ENCODE measurements at places on chromosomes 11 and 22. TPM values are rescaled to one million over a fixed set of nuclear protein-coding genes. Genes with fewer than 3 reads are reported as not detected.
A peak's percentile ranks its signal among the peaks of the same experiment; 100 is the strongest.

The APLNR gene
- total RNA-seq: not detected

The CARD16 gene
- total RNA-seq: not detected

The CCDC116 gene
- 0.66 TPM for total RNA-seq

The SNX32 gene
- not detected for total RNA-seq

The ELFN2 gene
- total RNA-seq: 45.4 TPM

The LIF gene
- 75.4 TPM for total RNA-seq

The MMP8 gene
- not detected for total RNA-seq

The OR51E2 gene
- not detected for total RNA-seq

The APOA5 gene
- total RNA-seq: 0.12 TPM

GRCh38 chr22:38034278-38034882 lies 22.8 kb upstream of the PICK1 start:
- peak overlapping the region; percentile 90 for H3K27ac ChIP-seq
- H3K4me1 ChIP-seq: peaks cover 23% of the 10 kb centered on the region

- no peak overlapping the region for H3K27ac ChIP-seq
- peaks cover 41% of the 10 kb centered on the region for H3K4me1 ChIP-seq
- H3K27me3 ChIP-seq: no peaks in the 10 kb centered on the region
- no peak for DNase-seq
- H3K36me3 ChIP-seq: no peaks in the 10 kb centered on the region
- no peak overlapping the region for H3K4me3 ChIP-seq
These were observed 88.3 kb downstream of the C22orf31 start for GRCh38 chr22:28973352-28973751.

- DNase-seq: peak; percentile 51
- no peaks in the 10 kb centered on the region for H3K36me3 ChIP-seq
- H3K4me1 ChIP-seq: peaks cover 48% of the 10 kb centered on the region
- peak overlapping the region; percentile 97 for H3K27ac ChIP-seq
These were observed 128.6 kb upstream of the FGF3 start for GRCh38 chr11:69947793-69948255.

GRCh38 chr22:27973846-27974245 lies 54.8 kb upstream of the PITPNB start:
- no peak overlapping the region for H3K4me3 ChIP-seq
- H3K27ac ChIP-seq: no peak overlapping the region
- no peaks in the 10 kb centered on the region for H3K36me3 ChIP-seq
- peaks cover 5% of the 10 kb centered on the region for H3K4me1 ChIP-seq

DNA sequence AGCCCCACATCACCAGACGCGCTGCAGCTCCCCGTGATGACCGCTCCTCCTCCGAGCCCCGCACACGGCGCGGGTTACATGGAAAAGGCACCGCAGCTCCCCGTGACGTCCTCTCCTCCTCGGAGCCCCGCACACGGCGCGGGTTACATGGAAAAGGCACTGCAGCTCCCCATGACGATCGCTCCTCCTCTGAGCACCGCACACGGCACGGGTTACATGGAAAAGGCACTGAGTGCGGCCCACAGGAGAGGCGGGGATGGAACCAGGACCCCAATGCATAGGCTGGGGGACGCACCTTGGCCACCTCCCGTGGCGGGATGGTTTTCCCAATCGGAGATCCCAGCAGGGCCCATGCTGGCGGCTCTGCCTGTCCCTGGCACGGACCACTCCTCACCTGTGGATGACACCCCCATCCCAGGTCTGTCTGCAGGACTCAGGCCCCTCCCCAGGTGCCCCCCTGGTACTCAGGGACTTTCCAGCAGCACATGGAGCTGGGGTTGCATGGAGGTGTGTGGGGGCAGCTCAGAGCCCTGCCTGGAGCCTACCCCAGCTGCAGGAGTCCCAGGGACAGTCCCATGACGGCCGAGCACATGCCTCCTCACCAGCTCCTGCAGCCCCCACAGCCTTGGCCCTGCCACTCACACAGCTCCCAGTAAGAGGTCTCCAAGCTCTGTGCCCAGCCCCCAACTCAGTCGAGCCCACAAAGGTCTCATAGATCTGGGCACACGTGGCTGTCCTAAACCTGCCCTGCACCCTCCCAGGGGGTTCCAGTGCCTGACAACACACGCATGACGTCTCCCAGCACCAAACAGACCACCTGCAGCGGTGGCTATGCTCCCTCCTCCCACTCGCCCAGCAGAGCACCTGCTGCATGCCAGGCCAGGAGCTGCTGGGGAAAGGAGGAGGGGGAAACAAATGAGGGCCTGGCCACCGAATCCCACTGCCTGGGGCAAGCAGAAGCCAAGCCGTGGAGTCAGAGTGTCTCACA lies 166.6 kb downstream of the BRD1 start:
- H3K4me3 ChIP-seq: no peak overlapping the region
- no peaks in the 10 kb centered on the region for H3K36me3 ChIP-seq
- H3K27me3 ChIP-seq: 0 out of 2 replicates have a peak, but pooled peaks cover 10% of the 10 kb centered on the region
- H3K27ac ChIP-seq: no peak overlapping the region

DNA sequence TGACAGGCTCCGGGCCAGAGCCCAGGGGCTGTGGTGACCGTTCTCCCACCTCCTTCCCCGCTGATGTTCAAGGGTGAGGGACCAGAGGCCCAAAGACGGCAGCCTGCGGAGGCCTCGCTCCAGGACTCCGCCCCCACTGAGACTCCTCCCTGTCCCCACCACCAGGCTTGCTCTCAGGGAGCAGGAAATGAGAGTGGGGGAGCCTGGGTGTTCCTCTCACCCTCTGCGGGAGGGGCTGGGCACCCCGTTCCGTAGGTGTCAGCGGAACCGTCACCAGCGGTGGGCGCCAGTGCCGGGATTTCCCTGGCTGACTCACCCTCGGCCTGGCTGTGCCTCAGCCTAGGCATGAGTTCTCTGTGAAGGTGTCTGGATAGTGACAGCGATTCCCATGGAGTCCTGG lies 15.7 kb downstream of the DAGLA start:
- peak overlapping the region; percentile 33 for H3K4me3 ChIP-seq
- no peaks in the 10 kb centered on the region for H3K27me3 ChIP-seq
- DNase-seq: no peak
- H3K4me1 ChIP-seq: peaks cover 65% of the 10 kb centered on the region

GRCh38 chr11:93519179-93519578 lies 24.0 kb downstream of the SMCO4 start:
- DNase-seq: no peak
- no peak overlapping the region for H3K27ac ChIP-seq
- no peak overlapping the region for H3K4me3 ChIP-seq
- H3K36me3 ChIP-seq: no peaks in the 10 kb centered on the region

DNA sequence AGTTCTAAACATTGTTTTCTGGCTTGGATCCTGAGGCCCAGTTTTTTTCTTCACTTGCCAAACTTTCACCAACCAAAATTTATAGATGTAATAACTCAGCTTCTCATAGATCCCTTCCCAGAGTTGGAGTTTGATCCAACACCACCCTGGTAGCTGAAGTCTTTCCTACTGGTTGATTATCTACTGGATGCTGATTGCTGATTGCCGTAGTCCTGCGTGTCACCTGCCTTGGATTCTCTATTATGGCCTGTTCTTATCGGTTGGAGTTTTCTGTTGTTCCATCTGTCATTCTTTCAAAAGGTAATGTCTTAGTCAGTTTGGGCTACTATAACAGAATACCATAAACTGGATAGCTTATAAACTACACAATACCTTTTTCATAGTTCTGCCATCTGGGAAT lies 17.3 kb upstream of the OR6X1 start:
- H3K4me3 ChIP-seq: no peak overlapping the region
- H3K27me3 ChIP-seq: no peaks in the 10 kb centered on the region
- H3K36me3 ChIP-seq: no peaks in the 10 kb centered on the region
- no peak overlapping the region for H3K27ac ChIP-seq

DNA sequence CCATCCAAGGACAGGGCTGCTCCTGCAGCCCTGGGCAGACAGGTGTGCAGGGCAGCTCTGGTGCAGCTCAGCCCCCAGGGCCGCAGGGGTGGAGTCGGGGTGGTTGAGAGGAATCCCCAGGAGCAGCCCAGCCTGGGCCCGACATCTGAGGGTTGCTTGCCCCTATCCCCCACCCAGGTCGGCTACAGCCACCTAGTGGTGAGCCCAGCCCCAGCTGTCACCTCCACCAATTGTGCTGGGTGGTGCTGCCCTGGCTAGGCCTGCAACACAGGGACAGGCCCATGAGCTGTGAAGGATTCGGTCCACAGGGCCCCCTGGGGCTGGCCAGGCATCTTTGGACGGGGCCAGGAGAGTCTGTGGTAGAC lies 29.6 kb downstream of the RTN4R start:
- peak; percentile 13 for DNase-seq
- H3K27ac ChIP-seq: no peak overlapping the region
- no peaks in the 10 kb centered on the region for H3K27me3 ChIP-seq
- peaks cover 4% of the 10 kb centered on the region for H3K4me1 ChIP-seq
- no peaks in the 10 kb centered on the region for H3K36me3 ChIP-seq
- no peak overlapping the region for H3K4me3 ChIP-seq

GRCh38 chr11:76209973-76210930 lies 4.0 kb upstream of the WNT11 start:
- peak overlapping the region; percentile 57 for H3K4me3 ChIP-seq
- H3K27me3 ChIP-seq: peaks cover 13% of the 10 kb centered on the region
- peaks cover 42% of the 10 kb centered on the region for H3K4me1 ChIP-seq
- no peak overlapping the region for H3K27ac ChIP-seq
- no peaks in the 10 kb centered on the region for H3K36me3 ChIP-seq

DNA sequence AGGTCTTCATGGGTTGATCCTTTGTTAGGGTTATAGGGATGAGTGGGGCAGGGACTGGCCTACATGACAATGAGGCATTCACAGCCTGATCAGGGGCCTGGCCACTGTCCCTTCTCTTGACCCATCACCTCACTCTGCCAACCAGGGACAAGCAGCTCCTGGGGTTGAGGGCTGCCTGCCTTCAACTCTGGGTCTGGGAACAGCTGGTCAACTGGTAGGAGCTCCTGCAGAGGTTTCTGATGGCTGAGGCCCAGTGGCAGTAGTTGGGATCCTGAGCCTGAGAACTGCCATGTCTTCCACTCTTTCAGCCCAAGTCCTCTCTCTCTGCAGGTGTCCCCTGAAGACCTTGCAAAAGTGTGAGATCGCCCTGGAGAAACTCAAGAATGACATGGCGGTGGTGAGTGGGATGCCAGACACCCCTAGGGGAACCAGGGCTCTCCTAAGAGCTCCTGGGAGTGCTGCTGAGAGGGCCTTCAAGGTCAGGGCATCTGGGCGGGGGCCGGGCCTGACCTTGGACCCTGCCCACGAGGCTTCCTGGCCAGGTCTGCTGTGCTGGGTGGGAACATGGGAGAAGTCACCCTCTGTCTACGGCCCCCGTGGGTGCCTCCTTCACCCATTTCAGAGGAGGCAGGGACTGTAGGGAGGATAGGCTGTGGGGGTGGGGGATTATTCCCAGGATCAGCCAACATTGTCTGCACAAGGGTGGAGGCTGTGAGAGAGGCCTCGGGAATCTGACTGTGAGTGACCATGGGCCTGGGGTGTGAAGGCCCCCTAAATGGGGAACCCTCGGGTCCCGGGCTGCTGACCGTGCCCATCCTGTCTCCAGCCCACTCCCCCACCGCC lies 76.8 kb downstream of the MED15 start:
- no peak overlapping the region for H3K27ac ChIP-seq
- no peak overlapping the region for H3K4me3 ChIP-seq
- peaks cover 21% of the 10 kb centered on the region for H3K36me3 ChIP-seq
- no peaks in the 10 kb centered on the region for H3K4me1 ChIP-seq

DNA sequence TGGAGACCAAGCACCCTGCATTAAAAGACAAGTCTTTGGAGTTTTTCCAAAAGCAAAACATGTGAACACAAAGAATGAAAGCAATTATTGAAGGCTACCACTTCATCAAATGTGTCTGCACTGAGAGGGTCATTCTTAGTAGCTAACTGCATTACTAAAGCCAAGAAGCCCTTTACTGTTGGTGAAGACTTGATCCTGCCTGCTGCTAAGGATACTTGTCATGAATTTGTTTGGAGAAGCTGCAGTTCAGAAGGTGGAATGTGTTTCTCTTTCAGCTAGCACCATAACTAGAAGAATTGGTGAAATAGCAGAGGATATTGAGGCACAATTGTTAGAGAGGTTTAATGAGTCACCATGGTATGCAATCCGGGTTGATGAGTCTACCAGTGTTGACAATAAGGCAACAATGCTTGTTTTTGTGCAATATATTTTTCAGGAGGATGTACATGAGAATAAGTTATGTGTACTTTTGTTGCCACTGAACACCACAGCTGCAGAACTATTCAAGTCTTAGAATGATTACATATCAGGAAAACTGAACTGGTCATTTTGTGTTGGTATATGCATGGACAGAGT lies 457.3 kb upstream of the ISX start:
- no peak for DNase-seq
- no peak overlapping the region for H3K27ac ChIP-seq
- no peak overlapping the region for H3K4me3 ChIP-seq
- H3K4me1 ChIP-seq: no peaks in the 10 kb centered on the region
- no peaks in the 10 kb centered on the region for H3K36me3 ChIP-seq

- no peaks in the 10 kb centered on the region for H3K27me3 ChIP-seq
- H3K4me3 ChIP-seq: no peak overlapping the region
- no peak overlapping the region for H3K27ac ChIP-seq
- no peaks in the 10 kb centered on the region for H3K4me1 ChIP-seq
These were observed 21.0 kb upstream of the OR6X1 start for GRCh38 chr11:123775289-123775688.

DNA sequence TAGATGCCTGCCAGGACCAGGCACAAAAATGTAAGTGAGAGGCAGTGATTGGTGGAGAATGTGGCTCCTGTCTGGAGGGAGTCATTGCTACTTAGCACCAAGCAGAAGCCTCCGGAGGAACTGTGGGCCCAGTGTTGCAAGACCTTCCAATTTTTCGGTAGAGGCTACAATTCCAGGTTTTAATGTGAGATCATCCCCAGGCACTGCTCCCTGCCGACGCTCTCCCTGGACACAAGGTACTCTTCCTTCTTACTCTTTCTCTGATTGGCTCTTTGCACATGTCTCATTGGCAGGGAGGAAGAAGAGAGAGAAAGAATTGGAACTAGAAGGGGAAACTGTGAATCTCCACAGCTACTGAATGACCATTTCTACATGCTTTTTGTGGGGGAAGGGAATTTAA lies 53.7 kb upstream of the EP300 start:
- H3K27me3 ChIP-seq: no peaks in the 10 kb centered on the region
- no peak overlapping the region for H3K27ac ChIP-seq
- H3K4me3 ChIP-seq: no peak overlapping the region

GRCh38 chr11:43825217-43825816 lies 55.3 kb upstream of the ALKBH3 start:
- no peaks in the 10 kb centered on the region for H3K36me3 ChIP-seq
- DNase-seq: peak; percentile 31
- peaks cover 10% of the 10 kb centered on the region for H3K4me1 ChIP-seq
- no peak overlapping the region for H3K27ac ChIP-seq

GRCh38 chr11:117654281-117655255 lies 142.4 kb downstream of the DSCAML1 start:
- H3K27ac ChIP-seq: no peak overlapping the region
- H3K4me1 ChIP-seq: no peaks in the 10 kb centered on the region
- no peak overlapping the region for H3K4me3 ChIP-seq
- H3K27me3 ChIP-seq: peaks cover 42% of the 10 kb centered on the region
